GM13977 (cell line): ENCODE measurements at places on chromosomes 11 and 22.

DNA sequence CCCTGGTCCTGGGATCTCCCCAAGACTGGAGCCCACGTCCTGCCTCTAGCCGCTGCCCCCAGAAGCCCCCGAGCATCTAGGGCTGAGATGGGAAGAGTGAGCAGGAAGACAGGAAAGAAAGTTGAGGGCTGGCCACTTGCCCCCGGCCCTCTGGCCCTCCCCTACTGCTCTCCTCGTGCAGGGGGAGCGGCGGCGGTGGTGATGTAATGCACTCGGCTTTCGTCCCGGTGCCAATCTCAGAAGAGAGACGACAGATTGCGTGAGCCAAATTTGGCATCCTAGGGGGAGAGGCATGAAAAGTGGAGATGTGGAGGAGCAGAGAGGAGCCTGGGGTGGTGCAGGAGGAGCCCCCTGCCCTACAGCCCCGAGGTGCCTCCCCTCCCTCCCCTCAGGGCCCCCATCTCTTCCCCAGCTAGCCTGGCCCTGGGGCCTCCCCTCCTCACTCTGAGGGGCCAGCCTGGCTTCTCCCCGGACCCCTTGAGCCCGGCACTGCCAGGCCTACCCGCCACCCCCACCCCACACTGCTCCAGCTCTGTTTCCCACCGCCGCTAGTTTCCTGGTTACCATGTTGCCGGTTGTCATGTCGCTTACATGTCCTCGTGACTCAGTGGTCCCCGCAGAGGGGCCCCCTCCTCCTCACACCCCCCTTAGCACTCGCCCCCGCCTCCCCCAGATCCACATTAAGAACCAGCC lies 2.5 kb downstream of the KCNJ4 start:
- DNase-seq: no peak

DNA sequence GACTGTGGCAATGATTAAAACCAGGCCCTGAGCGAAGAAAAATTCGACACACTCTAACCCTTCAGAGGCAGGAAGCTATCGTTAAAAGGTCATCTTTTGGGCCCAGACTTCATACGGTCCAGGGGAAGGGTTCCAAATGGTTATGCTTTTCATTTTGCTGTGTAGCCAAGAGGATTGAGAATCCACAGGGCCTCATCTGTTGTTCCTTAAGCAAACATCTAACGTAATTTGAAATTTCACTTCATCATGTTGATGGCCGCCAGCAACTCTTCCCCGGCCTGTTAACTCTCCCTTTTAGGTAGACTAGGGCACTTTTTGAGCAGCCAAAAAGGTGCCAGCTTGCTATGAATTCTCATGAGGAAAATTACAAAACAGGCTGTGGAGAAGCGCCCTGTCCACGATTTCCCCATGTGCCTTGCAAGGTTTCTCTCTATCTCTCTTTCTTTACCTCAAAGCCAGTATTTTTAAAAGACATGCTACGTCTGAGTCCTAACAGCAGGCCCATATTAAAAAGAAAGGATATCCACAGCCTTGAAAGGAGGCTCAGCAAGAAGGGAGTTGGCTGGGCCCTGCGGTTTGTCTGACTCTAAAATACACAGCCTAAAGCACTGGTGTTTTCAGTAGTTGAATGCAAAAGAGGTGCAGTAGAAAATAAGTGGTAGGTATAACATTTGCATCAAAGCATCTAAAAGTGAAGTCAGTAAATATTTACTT lies 356.3 kb upstream of the NARS2 start:
- no peak for DNase-seq

GRCh38 chr11:72996959-72997358 lies 145.2 kb downstream of the FCHSD2 start:
- no peak for DNase-seq

DNA sequence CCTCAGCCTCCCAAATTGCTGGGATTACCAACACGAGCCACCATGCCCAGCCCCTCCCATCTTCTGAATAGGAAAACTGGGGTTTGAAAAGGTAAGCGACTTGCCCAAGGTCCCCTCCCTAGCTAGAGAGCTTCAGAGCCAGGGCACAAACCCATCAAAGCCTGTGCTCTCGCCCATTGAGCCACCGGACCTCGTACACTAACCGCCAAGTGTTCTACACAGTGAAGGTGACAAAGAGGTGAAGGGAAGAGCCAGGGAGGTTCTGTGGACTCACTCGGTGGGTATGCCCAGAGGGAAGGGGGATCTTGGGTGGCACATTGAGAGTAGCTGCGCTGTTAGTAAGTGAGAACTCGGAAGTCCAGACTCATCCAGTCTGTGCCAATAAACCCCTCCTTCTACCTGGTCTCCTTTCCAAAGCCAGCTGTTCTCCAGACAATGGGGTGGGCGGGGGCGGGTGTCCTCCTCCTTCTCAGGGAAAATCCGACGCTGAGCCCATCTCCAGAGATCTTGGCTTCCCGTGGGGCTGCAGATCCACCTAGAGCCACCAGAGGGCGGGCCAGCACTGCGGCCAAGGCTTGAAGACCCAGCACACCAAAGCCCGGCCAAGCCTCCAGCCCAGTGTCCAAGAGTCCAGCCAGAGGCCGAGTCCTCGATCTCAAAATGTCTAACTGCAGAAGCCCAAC lies 3.2 kb upstream of the RTN4RL2 start:
- peak; percentile 86 for DNase-seq
